Brain pericyte (primary cell): ENCODE measurements at places on chromosomes 16 and 17.

DNA sequence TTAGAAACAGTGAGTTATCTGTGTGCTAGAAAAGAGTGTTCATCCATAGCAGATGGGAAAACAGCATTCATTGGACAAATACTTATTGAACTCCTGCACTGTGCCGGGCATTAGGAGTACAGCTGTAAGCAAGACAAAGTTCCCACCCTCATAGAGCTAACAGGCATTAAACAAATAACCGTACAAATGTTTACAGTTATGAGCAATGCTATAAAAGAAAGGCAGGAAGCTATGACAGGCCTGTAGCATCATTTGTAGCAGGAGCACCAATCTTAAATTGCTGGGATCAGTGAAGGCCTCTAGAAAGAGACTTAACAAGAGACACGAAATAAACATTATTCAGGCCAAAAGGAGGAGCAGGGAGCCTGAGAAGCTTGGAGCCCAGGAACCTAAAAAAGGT is 15.6 kb downstream of the SDR42E1 start:
- DNase-seq = no peak

- DNase-seq = no peak
Measured at GRCh38 chr17:47937941-47938340, 3.4 kb upstream of the PNPO start.

DNA sequence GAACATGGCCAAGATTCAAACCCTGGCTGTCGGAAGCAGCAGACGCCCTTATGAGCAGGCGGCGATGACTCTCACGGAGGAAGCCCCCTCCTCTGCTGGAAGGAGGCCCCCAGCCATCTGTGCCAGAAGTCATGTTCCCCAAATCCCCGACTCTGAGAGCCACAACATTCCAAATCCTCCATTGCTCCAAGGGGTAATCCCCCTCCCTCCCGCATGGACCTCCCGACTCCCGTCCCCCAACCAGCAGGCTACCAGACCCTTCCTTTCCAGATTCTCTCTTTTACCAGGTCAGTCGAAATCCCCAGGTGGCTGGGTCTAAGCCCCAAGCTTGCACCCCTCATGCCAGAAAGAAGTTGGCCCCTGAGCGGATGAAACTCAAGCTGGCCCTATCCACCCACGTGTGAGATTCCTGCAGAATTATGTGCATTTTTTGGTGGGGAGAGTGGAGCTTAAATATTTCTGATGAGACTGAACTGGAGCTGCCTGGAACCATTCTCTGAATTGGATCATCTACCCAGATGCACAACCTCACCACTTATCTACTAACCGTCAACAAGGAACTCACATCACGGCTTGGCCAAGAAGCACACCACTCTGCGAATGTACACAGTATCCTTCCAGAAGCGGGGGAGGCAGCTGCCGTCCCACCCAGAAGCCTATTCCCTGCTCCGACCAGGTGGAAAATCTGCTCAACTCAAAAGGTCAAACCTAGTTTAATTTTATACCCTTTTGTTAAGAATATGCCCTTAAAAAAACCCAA is 283.5 kb downstream of the C16orf95 start:
- no peak for DNase-seq

GRCh38 chr17:57234739-57235092 is 21.6 kb upstream of the MSI2 start:
- DNase-seq = no peak

- DNase-seq = no peak
Measured at GRCh38 chr16:53689636-53690035, 14.0 kb downstream of the RPGRIP1L start.

GRCh38 chr17:27506348-27507218 is 50.3 kb downstream of the KSR1 start:
- DNase-seq = no peak

DNA sequence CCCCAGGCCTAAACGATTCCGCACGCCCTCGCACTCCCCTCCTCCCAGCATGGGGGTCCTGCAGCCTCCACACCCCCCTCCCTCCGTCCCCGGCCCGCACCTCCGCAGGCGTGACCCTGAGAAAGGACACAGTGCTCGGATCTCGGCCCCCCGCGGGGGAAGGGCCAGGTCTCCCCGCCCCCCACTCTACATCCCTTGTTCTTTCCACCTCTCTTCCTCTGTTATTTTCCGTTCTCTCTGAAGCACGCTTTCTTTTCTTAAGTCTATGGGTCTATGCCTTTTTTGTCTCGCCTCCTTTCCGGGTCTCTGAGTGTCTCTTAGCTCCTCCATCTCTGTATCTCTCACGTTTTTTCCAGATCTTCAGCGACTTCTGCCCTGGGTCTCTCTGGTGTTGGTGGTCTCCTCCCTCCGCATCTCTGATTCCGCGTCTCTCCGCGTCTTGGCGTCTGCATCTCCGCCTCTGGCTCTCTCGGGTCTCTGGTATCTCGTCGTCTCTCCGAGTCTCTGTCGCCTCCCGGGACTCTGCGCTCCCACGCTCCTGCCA is 2.1 kb upstream of the HES7 start:
- DNase-seq = no peak

DNA sequence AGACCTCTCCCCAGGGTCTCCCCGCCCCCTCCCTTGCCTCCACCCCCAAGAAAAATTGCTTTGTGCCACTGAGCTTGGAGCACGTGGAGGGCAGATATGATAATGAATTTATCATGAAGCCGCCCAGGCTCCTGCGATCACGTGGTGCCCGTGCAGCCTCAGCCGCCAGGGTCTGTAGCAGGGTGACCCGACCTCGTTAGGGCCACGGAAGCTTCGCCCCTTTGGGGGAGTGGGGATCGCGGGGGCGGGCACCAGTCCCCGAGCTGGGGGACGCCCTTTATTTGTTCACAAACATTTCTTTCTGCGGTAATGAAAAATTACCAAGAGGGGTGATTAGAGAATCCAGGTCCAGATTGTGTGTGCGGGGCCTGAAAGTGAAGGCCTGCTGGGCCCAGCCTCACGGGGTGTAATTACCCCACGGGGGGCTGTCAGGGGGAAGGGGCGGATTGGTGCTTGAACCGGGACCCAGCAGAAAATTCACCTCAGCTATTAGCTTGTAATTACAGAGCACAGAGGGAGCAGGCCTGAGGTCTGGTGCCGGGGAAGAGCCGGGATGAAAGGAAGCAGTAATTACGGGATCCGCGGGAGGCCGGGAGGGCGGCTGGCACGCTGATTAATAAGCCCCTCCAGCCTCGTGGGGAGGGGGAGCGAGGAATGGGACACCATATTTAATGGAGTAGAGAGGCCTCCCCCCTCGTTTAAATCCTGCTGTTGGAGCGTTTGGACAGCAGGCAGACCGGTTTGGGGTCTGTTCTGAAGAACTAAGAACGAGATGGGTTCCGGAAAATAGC is 13.3 kb downstream of the GSE1 start:
- DNase-seq = no peak

GRCh38 chr17:71942626-71943025 is 178.2 kb upstream of the SOX9 start:
- no peak for DNase-seq

DNA sequence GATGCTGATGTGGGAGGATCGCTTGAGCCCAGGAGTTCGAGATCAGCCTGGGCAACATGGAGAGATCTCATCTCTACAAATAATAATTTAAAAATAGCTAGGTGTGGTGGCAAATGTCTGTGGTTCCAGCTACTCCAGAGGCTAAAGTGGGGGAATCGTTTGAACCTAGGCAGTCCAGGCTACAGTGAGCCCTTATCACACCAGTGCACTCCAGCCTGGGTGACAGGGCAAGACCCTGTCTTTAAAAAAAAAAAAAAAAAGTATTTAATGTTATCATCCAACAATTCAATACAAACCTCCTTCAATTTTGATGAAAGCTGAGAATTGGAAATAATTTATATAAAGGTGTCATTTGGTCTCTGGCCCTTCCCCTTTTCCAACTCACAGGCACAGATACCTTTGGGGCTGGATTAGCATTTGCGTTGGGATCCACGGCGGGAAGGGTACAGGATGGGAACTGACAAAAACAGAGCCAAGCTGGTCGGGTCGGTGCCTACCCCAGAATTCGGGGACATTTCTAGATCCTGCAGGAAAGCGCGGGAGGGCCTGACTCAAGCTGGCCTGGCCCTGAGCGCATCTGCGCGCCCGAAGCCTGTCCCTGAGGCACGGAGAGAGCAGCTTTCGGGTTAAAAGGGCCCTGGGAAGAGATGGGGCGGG is 860 bp upstream of the DCAF7 start:
- DNase-seq = no peak

DNA sequence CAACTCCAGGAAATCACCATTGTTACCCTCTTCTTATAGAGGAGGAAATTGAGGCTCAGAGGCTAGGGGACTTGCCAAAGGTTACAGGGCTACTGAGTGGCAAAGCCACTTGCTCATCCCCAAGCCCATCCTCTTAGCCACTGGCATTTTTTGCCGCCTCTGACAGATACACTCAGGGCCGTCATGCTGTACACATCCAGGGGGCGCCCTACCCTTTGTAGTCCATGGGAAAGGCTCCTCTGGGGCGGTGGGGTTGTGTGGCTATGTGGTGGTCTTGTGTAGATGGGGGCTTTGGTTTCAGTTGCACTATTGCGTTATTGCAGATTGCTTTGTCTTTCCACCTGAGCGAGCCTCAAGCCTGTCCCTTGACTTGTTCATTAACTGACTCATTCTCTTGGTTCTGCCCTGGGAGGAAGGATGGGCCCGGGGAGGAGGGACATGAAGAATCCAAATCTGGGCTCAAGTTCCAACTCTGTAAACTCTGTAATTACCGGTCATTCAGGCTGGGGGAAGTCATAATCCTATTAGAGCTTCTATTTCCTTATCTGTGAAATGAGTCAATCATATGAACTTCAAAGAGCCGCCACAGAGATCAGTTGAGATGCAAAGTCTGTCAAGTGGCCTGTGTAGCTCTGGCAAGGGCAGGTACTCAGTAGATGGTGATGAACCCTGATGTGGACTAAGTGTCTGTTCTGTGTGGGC is 2.8 kb downstream of the NOS2 start:
- DNase-seq = no peak

GRCh38 chr16:79360267-79360666 is 240.3 kb downstream of the MAF start:
- DNase-seq = no peak

GRCh38 chr16:10637337-10638037 is 57.1 kb upstream of the EMP2 start:
- no peak for DNase-seq

DNA sequence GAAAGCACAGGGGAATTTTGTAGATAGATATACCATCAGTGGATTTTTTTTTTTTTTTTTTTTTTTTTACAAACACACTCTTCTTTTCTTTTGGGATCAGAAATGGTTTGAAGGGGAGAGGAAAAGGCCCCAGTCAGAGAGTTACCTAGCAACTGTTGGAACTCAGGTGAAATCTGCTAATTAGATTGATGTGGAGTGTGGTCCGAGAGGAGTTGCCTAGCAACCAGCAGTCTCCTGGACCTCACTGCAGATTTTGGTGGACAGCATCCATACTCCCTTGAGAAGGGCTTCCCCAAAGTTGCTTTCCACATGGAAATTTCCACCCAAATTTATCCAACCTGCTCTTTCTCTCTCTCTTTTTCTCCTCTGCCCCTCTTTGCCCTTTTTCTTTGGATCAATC is 165.4 kb downstream of the UTP18 start:
- no peak for DNase-seq
